DMS 273 treated with DMSO at 0.1 percent for 48 hours (cell line): ENCODE measurements at places on chromosomes 16 and 17.

- DNase-seq = no peak
Observed at GRCh38 chr17:45036691-45037090, 14.7 kb downstream of the DCAKD start.

GRCh38 chr16:72149676-72150464 is 22.1 kb downstream of the PMFBP1 start:
- no peak for DNase-seq

- DNase-seq = no peak
Observed at GRCh38 chr16:57566436-57566835, 24.0 kb downstream of the ADGRG5 start.

DNA sequence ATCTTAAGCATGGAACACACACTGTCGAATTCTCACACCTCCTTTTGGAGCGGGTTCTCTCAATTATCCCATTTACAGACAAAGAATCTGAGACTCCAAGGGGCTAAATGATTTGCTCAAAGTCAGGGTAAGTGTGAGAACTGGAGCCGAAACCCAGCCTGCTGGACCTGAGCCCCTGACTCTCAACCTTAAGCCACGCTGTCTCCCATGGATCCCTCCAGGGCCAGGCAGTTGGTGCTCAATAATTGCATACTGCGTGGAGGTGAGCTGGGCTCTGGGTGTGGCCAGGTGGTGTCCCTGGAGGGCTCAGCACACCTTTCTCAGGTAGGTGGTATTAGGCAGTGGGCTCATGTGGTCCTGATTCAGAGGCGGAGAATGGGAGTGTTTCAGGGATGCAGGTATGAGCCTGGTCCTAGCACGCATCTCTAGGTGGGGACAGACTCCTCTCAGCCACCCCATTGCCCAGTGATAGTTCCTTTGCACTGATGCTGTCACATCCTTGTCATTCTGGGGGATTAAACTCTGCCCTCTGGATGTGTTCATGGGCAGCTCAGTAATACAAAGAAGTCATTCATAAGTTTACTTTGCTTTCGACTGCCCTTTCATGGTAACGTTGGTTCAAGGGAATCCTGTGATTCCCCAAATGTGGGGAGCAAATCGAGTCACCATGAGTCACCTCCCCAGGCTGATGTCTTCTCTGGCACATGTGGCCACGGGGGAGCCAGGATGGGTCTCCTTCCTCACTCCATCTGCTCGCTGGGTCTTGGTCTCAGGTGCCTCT is 399.5 kb upstream of the TNRC6C start:
- DNase-seq = no peak

DNA sequence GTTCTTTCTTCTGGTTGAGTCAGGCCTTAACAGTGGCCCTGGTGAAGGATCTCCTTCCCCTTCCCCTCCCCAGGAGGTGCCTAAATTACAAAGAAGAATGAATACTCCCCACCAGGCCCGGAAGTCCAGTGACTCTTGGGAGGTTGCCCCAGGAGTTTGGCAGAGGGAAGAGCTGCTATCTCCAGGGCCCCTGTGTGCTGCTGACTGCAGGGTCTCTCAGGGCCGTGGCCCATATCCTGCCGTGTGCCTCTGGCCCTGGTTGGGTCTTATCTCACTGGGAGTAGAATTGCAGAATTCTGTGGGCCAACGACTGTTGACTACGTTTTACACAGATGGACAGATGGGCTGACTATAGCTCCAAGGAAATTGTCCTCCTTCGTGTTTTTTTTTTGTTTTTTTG is 28.0 kb downstream of the AKAP1 start:
- no peak for DNase-seq

GRCh38 chr17:18257982-18258355 is 569 bp downstream of the FLII start:
- no peak for DNase-seq

DNA sequence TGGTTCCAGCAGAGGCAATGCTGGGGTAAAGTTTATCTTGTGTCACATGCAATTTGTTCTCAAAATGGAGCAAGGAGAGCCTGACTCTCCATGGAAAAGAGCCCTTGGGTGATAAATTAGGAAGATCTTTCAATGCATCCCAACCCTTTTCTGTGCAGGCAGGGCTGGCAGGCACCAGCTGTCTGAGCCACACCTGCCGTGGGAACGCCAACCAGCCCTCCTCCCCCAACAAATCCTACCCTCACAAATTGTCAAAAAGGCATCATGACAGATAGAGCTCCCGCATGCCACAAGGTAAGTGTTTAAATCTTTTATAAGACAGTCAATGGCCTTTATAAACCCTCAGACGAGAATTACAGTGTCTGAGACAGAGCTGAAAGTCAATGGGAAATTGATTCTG is 418.5 kb upstream of the CDH5 start:
- DNase-seq = no peak

DNA sequence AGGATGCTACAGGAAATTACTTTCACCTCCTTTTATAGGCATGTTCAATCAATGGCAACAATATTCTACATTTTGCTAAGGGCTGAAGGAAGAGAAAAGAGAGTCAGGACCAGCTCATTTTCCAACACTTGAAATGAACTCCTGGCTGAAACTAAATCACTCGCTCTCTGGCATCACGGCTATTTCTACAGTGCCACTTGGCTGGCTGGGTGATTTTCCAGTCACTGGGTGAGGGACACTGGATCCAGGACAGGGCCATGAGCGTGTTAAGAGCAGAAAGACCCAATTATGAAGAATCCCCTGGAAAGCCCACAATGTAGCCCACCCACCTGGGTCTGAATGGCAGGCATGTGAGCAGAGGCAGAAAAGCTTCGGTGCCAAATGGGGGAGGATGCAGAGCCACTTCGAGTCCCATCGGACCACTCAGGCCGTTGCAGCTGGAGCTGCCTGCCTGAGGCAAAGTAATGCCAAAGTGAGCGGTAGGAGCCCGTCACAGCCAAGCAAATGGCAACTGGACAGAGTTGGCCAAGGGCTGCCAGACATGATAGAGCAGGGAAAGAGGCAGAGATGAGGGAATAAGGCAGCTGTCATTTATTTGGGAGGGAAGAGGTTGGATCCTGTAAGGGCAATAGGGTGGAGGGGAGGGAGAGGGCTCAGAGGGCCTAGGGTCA is 246.2 kb downstream of the STX8 start:
- no peak for DNase-seq

- no peak for DNase-seq
Observed at GRCh38 chr17:27760069-27760885, 40.1 kb downstream of the NOS2 start.

GRCh38 chr17:73359987-73360410 is 48.2 kb upstream of the CDC42EP4 start:
- DNase-seq = no peak

DNA sequence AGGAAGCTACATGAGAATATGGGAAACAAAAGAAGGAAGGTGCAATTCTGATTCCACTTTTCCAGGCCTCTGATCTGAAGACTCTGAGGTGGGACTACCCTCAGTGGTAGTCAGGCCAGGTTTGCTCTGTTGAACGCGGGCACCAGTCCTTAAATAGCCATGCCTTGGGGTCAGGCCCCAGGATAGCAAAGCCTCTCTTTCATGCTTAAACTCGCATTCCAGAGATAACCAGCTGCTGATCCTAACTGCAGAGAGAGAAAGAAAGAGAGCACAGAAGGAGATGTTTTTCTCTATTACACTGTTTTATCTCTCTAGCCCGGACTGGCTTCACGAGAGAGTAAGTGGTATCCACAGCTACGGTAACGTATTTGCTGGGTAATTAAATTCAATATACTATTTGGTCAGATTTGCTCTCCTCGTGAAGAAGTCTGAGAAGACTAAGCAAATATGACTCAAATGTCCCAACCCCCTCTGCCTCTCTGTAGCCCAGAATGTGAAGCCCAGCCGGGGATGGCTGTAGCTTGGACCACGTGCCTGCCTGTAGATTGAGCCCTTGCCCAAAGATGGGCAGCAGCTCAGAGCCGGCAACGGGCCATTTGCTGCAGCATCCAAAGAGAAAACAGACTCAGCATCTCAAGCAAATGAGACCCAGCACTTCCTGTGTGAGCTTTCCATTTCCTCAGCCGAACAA is 122.2 kb downstream of the SMG6 start:
- no peak for DNase-seq

- no peak for DNase-seq
Observed at GRCh38 chr17:78128551-78129350, at the start of gene TMC6. TMC6 (minus strand) TSS chr17:78128755; CDS start chr17:78126832, 1,923 bp downstream.

- DNase-seq = peak; percentile 64
Observed at GRCh38 chr17:20010099-20010863, 1.1 kb downstream of the SPECC1 start.

DNA sequence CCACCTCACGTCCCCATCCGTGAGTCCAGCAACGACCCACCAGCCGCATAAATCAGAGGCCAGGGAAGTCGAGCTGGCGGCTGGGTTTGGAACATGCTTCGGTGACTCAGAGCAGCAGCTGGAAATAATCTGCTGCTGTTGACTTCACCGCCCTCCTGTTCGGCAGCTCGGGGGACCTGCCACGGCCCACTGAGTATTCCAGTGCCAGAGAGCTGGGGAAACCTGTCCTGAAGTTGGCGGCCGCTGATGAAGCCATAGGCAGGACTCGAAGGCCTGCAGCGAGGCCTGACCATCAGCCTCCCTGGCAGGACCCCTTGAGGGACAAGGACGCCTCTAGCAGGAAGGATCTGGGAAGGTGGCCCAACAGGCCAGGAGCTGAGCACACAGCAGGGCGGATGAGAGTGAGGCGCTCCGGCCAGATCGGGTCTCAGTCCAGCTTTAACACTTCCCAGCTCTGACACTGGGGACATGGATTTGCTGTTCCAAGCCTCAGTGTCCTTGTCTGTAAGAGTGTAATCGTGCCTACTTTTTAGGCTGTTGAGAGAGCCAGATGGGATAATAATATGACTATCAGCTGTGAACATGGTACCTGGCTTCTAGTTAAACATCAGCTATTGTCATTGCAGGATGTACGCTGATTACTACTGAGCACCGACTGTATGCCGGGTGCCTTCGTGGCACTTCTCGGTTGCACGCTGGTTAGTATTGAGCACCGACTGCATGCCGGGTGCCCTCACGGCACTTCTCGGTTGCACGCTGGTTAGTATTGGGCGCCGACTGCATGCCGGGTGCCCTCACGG is 50.4 kb upstream of the CIBAR2 start:
- DNase-seq = peak; percentile 26

DNA sequence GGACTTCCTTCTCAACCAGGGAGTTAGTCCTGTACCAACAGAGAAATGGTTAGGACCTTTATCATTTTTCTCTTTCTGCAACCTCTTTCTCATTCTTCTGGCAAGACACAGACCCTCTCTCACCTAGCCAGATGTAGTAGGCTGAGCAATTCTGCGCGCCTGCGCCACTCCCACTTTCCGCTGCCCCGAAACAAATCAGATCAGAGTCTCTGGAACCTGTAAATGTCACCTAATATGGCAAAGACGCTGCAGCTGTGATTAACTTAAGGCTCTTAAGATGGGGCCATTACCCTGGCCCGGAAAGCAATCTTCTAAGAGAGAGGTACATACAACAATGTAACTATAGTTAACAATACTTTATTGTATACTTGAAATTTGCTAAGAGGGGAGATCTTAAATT is 94.3 kb upstream of the ASIC2 start:
- no peak for DNase-seq

DNA sequence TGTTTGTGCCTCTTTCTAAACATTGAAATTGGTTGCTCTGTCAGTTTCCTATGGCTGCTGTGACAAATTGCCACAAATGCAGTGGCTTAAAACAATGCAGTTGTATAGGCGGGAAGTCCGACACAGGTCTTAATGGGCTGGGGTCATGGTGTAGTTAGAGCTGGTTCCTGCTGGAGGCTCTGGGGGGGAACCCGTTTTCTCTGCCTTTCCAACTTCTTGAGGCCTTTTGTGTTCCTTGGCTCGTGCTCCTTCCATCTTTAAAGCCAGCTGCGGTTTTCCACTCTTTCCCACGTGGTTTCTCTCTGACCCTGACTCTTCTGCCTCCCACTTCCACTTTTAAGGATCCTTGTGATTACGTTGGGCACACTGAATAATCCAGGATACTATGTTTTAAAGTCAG is 12.5 kb downstream of the EPN2 start:
- no peak for DNase-seq

GRCh38 chr16:21710938-21711337 is 47.2 kb downstream of the OTOA start:
- DNase-seq = no peak

GRCh38 chr17:13027246-13027645 is 9.4 kb upstream of the ELAC2 start:
- no peak for DNase-seq

GRCh38 chr17:10316801-10317542 is 55.8 kb downstream of the MYH13 start:
- no peak for DNase-seq

GRCh38 chr17:21059761-21060160 is 16.9 kb upstream of the USP22 start:
- DNase-seq = no peak

- DNase-seq = no peak
Observed at GRCh38 chr17:76199469-76199868, 40.8 kb downstream of the RNF157 start.

DNA sequence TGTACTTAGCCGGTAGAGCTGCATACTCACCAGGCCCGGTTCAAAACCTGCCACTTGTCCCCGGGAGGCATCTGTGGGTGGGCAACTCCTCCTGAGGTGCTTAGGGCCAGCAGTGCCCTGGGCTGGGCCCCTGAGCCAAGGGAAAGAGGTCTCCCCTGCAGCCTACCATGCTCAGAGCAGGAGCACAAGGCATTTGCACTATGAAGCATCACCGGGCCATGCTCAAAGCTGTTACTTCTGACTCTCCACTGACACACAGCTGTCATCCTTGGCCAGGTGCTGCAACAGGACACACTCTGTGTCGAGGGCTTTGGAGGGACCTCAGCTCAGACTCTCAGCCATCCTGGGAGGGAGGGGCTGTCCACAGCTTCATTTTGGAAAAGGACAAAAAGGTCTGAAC is 37.2 kb downstream of the SLC38A8 start:
- DNase-seq = no peak

GRCh38 chr16:87696726-87697125 is 69.1 kb downstream of the KLHDC4 start:
- no peak for DNase-seq

DNA sequence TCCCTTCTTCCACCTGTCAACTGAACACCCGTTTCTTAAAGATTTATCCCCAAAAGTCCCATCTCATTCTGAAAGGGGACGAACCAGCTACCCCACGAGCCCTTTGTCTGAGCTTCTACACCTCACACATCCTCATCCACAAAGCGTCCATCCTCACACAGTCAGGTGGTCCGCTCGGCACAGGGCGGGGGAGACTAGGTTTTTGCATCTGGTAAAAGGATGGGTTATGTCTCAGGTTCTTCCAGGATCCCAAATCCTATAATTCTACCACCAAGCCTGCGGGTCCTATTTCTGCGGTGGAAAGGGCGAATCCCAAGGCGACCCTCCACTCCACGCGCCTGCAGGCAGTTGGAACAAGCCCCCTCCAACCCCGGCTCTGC is 458 bp downstream of the GFOD2 start:
- DNase-seq = no peak
